ENCODE measurements at places on chromosomes 6 and 20.

DNA sequence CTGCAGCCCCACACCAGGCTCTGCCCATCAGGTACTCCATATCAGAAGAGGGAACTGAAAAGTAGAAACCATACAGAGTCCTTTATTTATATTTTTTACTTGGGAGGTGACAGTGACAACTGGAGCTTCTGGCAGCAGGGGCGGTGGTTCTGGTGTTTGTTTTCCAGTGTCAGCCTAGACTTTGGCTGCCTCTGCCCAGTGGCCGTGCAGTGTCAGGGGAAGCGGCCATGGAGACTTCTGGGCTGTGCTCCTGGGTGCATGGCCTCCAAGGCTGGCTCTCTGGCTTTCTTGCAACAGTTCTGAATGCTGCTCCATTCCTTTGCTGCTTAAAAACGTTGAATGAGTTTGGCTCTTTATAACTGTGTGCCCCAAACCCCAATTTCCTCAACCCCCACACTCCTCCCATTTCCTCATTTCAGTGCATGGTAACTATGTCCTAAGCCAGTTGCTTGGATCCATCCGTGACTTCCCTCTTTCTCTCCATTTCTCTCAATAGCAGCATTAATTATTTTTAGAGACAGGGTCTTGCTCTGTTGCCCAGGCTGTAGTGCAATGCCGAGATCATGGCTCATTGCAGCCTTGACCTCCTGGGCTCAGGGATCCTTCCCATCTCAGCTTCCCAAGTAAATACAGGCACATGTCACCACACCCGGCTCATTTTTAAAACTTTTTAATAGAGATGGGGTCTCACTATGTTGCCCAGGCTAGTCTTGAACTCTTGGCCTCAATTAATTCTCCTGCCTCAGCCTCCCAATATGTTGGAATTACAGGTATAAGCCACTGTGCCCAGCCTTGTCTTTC, 141.1 kb upstream of the SGK1 start:
- DNase-seq: no peak

DNA sequence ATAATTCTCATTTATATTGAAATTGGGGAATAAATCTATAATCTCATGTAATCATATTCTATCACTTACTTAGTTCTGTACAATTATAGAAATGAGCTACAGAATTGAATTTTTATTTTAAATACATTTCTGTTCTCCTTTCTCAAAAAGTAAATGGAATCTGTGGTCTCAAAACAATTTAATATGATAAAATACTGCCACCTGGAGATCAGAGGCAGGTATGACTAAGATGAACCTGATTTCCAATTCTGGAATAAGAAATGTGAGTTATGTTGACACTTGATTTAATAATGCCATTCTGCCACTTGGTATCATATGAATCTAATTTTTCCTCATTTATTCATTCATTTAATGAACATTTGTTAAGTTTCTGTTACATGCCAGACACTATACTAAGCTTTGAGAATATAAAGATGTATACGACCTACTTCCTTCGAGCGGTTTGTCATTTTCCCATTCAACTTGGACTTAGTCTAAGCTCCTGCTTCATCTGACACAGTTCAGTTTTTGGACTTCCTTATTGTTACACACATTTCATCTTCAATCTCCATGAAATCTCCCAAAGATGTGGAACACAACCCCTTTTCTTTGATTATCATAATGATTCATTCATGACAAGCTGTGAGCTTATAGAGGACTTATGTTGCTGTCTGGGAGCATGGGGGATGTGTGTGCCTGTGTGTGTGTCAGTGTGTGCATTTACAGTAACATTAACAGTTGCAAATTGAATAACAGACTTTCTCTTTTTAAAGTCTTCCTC, 7.5 kb upstream of the CCDC28A start:
- no peak for DNase-seq

DNA sequence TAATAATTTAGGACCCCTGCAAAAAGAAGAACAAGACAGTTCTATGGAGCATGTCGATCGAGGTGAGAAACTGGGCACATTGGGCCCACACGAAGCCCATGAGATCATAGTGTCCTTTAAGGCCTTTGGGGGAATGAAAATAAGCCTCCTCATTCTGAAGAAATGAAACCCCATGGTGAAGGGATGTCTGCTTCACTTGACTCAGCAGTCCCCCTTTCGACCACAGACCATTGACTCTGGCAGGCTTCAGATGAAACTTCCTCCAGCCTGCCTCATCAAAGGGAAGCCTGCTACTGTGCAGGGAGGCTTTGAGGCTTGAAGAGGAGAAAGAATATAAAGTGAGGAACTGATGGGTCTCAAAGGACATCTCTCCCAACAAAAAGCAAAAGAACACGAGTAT, 144.2 kb upstream of the FBXL4 start:
- no peak for DNase-seq

GRCh38 chr6:170247178-170247701, 43.6 kb downstream of the DLL1 start:
- DNase-seq: no peak

DNA sequence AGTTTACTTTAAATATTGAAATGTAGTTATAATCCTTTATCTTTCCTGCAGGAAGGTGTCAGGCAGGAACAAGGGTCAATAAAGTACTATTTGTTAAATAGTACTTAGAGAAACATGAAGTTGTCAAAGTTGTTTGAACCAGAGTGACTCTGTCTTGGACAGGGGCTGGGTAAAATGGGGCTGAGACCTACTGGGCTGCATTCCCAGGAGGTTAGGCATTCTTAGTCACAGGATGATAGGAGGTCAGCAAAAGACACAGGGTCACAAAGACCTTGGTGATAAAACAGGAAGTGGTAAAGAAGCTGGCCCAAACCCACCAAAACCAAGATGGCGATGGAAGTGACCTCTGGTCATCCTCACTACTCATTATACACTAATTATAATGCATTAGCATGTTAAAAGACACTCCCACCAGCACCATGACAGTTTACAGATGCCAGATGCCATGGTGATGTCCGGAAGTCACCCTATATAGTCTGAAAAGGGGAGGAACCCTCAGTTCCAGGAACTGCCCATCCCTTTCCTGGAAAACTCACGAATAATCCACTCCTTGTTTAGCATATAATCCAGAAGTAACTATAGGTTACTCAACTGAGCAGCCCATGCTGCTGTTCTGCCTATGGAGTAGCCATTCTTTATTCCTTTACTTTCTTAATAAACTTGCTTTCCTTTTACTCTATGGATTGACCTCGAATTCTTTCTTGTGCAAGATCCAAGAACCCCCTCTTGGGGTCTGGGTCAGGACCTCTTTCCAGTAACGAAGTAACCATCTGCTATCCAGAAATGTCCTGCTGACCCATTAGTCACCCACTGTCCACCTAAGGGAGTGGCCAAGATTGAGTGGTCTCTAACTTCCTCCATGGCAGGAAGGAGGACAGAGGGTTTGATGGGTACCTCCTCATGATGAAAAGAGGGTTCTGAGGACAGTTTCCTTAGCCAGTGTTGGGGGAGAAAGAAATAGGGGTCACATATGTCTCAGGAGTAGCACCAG, 19.6 kb downstream of the SLC22A2 start:
- DNase-seq: no peak

DNA sequence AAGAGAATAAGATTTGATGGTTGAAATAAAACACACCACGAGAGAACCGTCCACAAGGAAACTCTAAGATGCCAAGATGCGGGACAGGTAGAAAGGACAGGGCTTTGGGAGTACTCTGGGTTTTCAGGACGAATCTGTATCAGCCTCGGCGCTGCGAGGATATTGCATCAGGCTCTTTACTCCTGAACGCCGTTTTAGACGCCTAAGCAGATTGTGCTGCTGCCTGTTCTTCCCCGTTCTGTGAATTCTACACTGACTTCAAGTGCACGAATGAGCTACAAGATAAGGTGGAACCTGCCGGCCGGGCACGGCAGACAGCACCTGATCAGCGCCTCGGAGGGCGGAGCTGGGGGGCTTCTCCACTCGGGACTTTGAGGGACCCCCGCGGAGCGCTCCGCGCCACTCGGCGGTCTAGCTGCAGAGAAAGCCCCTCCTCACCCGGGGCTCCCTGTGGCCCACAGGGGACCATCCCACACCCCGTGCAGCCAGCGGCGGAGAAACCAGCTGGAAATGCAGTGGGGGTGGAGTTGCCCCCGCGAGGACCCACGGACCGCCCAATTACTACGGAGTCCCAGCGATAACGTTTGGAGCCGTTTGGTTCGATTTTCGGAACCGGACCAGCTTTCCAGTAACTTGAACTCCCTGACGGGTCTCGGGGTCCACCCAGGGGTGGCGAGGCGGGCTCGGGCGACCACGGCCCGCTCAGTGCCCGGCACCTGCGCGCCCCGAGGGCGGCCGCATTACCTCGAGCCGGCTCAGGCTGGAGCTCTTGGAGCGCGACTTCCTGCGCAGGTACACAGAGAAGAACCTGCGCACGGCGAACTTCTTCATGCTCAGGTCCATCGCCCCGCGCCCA, 646 bp downstream of the RPS6KA2 start:
- no peak for DNase-seq

GRCh38 chr20:50272724-50273446, 82.3 kb downstream of the CEBPB start:
- DNase-seq: no peak

DNA sequence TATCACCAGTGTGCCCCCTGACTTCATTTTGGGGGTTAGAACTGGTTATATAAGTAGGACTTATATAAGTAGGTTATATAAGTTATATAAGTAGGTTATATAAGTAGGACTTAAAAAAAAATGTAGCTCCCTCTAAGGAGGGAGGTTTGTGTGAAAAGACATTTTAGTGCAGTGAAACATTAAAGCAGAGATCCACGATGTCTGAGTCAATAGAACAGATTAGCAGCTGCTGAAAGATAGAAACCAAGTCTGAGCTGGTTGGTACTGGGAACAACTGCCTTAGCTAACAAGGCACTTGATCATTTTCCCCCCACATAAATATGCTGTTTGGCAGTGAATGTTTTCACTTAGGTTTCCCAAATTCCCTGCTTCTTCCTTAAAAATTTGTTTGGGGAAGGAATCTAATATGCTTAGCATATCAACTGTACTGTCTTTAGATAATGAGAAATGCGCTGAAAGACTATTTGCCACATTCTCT, 2.1 kb upstream of the RPS12 start:
- no peak for DNase-seq

DNA sequence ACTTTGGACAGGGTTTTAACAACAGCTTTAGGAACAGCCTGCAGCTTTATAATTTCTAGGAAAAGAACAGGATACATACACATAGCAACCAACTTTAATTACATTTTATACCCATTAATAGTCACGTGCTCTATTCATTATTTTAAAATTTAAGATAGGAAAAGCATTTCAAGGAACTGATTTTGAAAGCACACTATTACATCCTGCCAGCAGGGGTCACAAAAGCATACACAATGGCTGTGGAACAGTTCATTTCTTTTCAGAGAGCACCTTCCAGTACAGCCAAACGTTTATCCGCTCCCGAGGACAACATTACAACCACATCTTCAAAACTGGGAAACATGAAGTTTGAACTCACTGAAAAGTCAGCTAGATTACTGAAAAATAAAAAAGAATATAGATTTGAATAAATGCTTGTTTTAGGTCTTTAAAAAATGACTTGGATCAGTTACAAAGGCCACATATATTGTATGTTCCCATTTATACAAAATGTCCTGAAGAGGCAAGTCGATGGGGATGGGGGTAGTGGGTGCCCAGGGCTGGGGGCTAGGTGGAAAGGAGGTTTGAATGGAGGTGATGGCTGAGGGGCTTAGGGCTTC, 104.6 kb upstream of the EXOC2 start:
- no peak for DNase-seq

GRCh38 chr6:134840086-134840867, 109.6 kb downstream of the ALDH8A1 start:
- DNase-seq: peak; percentile 33

- DNase-seq: no peak
Measured at GRCh38 chr6:50952092-50952907, 133.6 kb downstream of the TFAP2B start.

DNA sequence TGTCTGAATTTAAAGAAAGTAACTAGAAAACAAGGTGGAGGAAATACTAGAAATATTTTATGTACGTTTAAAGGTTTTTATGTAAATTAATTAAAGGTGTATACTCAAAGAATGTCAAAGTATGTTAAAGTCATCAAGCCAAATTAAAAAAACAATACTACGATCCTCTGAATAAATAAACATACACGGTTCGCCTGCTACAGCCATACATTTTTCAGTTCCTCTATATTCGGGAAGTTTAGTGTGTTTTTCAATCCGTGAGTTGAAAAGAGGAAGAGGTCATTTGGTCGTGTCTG, 626 bp downstream of the STX7 start:
- no peak for DNase-seq

DNA sequence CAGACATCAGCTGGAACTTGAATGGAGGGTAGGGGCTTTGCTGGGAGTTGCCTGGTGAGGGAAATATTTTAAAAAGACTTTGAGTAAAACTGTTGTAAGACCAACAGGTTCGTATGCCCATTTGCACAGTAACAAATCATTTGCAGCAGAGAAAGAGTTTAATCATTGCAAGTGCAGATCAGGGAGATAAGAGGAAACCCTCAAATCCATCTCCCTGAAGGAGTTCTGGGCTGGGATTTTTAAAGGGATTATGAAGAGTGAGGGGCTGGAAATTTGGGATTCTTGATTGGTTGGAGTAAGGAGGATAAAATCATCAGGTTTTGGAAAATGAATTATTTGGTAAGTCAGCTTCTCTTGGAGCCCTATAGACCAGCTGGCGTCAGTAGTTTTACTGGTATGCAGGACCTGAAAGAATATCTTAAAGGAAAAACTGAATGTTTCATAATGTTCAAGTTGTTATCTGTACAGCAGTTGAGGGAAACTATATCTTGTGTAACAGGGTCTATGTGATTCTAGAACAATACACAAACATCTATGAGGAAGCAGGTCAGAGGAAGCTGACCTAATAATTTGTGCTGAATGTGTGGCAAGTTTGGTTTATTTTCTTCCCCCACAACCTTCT, 295.5 kb downstream of the PLCB1 start:
- DNase-seq: no peak

GRCh38 chr6:91743756-91744155, 1156.9 kb upstream of the MAP3K7 start:
- DNase-seq: no peak

DNA sequence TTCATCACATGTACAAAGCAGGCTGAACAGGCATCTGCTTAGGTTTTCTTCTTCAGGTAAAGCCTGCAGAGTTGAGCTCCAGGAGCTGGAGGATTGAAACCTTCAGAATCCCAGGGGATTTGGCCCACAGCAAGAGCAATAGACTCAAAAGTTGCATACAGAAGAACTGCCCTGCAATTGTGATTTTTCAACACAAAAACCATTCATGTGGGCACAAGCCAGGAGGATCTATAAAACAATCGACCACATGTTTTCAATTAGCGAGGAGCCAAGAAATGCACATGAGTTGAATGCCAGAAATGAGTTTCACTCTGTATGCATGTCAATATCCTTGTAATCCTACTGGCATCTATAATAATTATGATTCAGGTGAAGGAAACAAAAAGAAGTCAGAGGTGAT, 576.4 kb downstream of the HDGFL1 start:
- DNase-seq: no peak

DNA sequence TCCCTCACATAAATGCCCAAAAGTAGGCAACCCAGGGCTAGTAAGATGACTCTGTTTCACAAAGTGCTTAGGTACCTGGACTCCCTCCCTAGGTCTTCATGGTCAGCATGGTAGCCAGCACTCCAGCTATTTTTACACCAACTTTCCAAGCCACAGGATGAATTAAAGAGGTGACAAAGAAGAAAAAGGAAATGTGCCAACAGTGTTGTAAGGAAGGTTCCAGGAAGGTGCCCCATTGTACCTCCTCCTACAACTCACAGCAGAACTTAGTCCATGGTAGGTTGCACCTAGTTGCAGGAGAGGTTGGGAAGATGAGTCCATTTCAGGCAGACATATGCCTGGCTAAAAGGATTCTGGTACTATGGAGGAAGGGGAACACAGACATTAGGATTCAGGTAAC, 19.7 kb upstream of the RNF8 start:
- no peak for DNase-seq

GRCh38 chr20:24359321-24360027, 110.0 kb upstream of the SYNDIG1 start:
- DNase-seq: no peak
